ENCODE measurements at places on chromosomes 4 and X.

- no peak for DNase-seq
These were observed 15.6 kb downstream of the XPNPEP2 start for GRCh38 chrX:129754056-129755024.

DNA sequence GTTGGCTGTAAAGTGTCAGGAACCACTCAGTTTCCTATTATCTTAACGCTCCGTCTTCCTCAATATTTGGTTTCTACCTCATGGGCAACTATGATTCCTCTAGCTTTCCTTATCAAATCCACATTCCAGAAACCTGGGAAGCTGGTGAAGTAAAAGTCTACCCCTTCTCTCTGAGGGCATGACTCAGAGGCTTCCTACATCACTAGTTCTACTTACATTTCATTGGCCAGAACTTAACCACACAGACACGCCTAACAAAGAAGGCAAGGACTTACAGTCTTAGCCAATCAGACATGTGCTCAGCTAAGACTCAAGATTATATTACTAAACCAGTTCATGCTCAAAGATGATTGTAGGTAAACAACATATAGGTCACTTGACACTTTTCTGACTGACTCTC is 30.4 kb downstream of the COX7B2 start:
- no peak for DNase-seq

GRCh38 chrX:74383611-74384010 is 37.7 kb upstream of the SLC16A2 start:
- no peak for DNase-seq

GRCh38 chrX:131895807-131896206 is 127.3 kb upstream of the STK26 start:
- DNase-seq = no peak

DNA sequence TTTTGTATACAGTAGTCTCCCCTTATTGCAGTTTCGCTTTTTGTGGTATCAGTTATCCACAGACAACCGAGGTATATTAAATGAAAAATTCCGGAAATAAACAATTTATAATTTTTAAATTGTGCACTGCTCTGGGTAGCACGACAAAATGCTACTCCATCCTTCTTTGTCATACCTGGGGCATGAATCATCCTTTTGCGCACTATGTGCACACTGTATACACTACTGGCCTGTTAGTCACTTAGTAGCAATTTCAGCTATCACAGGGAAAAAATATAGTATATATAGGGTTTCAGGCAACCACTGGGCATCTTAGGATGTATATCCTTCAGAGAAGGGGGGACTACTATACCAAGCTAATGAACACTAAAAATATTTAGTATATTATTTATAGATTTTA is 198.8 kb upstream of the FAT4 start:
- no peak for DNase-seq

- no peak for DNase-seq
These were observed 456.0 kb upstream of the FAM241A start for GRCh38 chr4:111689214-111689613.

GRCh38 chr4:88659890-88660208 is 37.8 kb downstream of the NAP1L5 start:
- no peak for DNase-seq

DNA sequence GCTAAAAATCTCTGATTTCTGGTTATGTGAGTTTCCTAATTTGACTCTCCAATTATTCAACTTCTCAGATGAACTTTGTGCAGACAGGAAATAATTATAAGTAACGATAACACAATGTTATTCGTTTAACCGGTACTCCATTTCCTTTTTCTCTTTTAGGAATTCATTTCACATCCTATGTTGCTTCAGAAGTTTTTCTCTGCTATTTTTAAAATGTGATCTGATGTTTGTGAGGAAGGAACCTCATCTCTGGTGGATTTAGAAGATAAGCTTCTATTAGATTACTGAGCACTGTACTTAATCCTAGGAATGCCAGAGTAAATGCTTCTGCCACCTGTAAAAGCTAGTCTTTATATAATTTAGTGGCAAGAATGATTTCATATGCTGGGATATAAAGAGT is 116.0 kb upstream of the ETNPPL start:
- no peak for DNase-seq

- no peak for DNase-seq
These were observed 73.1 kb downstream of the QRFPR start for GRCh38 chr4:121307445-121308327.

- no peak for DNase-seq
These were observed 20.2 kb downstream of the RAB9B start for GRCh38 chrX:103811858-103812257.

- DNase-seq = no peak
These were observed 468.3 kb upstream of the BOD1L1 start for GRCh38 chr4:14095831-14096230.

DNA sequence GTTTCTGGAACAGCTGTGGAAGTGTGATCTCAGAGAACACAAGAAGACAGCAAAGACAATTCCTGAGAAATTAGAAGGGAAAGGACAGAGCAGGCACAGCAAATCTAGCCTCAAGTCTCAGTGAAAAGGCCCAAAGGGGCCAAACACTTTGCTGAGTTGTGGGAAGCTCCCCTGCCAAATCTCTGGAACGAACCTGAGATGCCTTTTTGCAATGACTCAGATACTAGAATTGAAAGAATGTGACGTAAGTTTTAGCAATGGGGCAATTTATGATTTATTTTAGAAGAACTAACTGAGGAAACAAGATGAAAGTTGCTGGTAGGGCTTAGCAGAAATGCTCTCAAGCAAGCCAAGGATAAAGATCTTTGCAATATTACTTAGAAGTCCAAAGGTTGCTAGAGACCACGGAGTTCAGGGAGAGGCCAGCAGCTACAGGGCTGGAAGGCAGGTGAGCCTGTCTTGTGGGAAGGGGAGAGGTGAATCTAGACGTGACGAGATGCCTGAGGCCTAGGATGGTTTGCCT is 92.8 kb downstream of the AMELX start:
- no peak for DNase-seq

DNA sequence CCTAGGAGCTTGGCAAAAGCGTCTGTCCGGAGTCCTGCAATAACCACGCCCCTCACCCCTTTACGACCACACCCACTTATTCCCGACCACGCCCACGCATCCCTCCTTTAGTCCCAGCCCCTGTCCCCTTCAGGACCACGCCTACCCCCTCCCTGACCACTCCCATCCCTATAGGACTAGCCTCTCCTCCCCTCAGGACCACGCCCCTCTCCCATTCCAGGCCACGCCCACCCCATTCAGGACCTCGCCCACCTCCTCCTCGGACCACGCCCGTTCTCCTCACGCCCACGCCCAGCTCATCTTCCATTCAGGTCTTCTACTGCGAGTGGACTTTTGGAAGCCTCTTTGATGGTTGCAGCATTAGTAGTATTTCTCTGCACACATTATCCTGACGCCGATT is 131.2 kb upstream of the STX18 start:
- DNase-seq = no peak

DNA sequence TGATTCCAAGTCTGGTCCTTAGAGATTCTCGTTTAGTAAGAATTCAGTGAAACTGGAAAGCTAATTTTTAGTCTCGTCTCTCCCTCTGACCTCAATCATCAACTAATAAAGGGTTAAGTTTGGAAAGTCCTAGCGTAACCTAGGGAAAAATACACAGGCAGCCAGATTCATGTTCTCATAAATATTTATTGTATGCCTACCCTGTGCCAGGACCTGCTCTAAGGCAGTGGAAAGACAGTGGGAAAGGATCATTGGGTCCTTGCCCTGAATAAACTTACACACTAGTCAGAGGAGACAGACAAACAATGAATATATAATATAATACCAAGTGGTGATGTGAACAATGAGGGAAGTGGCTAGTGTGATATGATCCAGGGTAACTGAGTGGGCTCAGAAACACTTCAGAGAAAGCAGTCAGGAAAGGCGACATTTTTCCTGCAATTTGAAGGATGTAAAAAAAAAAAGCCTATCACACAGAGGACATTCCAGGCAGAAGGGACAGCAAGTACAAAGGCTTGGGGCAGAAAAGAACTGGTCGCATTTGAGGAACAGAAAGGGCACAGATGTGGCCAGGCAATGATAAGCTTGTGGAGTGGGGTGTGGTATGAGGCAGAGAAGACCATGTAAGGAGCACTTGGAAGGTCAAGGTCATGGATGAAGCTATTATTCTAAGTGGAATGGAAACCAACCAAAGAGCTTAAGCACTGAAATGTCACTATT is 128.8 kb downstream of the AMELX start:
- no peak for DNase-seq

DNA sequence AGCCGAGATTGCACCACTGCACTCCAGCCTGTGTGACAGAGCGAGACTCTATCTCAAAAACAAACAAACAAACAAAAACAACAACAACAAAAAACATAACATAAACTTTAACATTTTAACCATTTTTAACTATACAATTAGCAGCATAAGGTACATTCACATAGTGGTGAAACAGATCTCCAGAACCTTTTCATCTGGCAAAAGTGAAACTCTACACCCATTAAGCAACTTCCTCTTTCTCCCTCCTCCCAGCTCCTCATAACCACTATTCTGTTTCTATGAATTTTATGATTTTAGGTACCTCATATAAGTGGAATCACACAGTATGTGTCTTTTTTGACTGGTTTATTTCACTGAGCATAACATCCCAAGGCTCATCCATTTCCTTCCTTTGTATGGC is 103.6 kb downstream of the FAM13A start:
- no peak for DNase-seq

GRCh38 chr4:108378164-108378563 is 209.4 kb upstream of the LEF1 start:
- no peak for DNase-seq

GRCh38 chrX:8861908-8862307 is 60.7 kb upstream of the FAM9A start:
- DNase-seq = no peak

GRCh38 chrX:10095246-10095645 is 61.5 kb upstream of the CLCN4 start:
- no peak for DNase-seq

DNA sequence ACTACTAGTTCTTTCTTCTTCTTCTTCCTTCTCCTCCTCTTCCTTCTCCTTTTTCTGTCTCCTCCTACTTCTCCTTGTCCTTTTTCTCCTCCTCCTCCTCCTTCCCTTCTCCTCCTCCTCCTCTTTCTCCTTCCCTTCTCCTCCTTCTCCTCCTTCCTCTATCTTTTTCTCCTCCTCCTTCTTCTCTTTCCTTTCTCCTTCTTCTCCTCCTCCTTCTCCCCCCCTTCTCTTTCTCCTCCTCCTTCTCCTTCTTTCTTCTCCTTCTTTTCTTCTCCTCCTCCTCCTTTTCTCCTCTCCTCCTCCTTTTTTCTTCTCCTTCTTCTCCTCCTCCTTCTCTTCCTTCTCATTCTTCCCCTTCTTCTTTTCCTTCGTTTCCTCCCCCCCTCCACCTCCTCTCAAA is 21.8 kb upstream of the NAP1L5 start:
- DNase-seq = no peak

GRCh38 chr4:17535906-17536305 is 20.9 kb downstream of the CLRN2 start:
- no peak for DNase-seq

DNA sequence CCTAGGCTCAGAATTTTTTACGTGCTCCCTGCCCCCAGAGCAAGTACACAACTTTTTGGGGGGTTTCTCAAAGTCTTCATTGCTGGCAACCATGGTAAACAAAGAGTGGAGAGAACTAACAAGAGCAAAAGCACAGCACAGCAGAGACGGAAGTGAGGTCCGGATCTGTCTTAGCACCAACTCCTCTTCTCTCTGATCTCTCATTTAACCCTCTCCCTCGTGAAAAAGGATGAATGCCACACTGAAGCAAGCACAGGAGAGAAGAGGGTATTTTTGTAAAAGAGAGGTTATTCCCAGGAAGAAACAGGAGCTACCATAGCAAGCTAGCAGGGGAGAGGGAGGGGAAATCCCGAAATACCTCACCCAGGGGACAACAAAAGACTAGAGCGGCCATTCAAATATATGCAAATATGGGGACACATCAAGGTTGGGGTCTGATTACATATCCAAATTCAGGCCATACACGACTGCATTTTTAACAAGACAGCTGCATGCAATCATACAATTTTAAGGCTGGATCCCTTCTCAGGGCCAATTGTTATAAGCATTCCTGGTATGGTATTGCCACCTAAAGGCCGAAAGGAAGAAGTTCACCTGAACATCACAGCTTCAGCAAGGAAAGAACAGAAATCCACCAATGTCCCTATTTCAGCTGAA is 46.6 kb downstream of the CD40LG start:
- no peak for DNase-seq

GRCh38 chrX:39836802-39837420 is 260.8 kb downstream of the BCOR start:
- no peak for DNase-seq

DNA sequence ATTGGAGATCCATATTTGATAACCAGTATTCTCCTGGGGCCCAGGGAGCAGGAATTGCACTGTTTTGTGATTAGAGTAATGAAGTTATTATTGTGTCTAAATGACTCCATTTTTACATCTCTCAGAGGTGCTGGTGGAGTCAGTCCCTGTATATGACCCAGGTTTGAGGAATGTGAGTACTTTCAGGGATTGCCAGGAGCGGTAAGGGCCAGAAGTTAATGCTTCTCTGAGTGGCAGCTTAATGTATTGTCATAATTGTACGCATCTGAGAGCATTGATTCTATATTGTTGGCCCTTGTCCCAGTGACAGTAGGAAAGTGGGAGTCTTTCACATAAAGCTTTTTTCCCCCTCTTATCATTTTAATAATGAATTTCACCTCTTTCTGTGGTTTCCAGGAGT is 146.2 kb downstream of the GATB start:
- no peak for DNase-seq

- no peak for DNase-seq
These were observed 58.7 kb upstream of the STARD8 start for GRCh38 chrX:68588602-68589371.

DNA sequence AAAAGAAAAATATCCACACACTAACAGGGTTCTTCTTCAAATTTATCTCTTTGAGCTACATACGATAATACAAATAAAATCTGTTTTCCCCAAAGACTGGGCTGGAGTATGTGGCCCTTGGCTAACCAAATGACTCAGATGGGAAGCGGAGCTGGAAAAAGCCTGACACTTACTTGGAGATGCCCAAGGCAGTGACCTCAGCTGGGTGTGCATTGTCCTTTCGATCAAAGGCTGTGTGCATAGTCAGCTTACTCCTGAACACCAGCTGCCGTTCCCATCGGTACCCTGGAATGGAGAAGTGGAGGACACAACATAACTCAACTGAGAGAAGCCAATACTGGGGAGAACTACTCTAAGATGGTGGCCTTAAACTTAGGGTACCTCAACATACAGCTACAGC is 95.1 kb downstream of the CDS1 start:
- DNase-seq = no peak

DNA sequence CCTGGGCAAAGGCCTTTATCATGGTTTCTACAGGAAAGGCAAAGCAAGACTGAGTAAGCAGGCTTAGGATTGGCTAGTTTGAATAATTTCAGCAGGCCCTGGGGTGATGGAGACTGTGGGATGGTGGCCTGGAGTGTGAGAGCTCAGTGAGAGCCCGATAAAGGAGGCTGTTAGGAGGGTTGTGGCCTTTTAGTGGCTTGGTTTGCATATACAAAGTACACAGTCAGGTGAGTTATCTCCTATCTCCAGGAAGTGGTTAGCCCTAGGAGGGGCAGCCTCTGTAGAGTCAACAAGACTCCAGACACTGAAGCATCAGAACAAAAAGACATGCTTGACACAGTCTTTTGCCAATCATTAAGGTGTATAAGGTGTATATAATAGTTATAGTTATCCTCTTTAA is 157.2 kb downstream of the CFAP299 start:
- DNase-seq = no peak

- DNase-seq = no peak
These were observed 124.0 kb upstream of the PJA1 start for GRCh38 chrX:69289046-69289792.

- no peak for DNase-seq
These were observed 49.4 kb downstream of the SERTM2 start for GRCh38 chrX:111560801-111561200.

- no peak for DNase-seq
These were observed 1.1 kb upstream of the SEPTIN6 start for GRCh38 chrX:119693996-119694451.

Data from breast epithelium (tissue), 4 donors.